ENCODE measurements at places on chromosomes 7 and 10.

GRCh38 chr10:86334488-86335085, 32.0 kb downstream of the GRID1 start:
- no peak for DNase-seq

- DNase-seq: no peak
These were observed 207.1 kb upstream of the NFE2L3 start for GRCh38 chr7:25944777-25945515.

GRCh38 chr7:31007634-31008033, 43.9 kb downstream of the GHRHR start:
- no peak for DNase-seq

DNA sequence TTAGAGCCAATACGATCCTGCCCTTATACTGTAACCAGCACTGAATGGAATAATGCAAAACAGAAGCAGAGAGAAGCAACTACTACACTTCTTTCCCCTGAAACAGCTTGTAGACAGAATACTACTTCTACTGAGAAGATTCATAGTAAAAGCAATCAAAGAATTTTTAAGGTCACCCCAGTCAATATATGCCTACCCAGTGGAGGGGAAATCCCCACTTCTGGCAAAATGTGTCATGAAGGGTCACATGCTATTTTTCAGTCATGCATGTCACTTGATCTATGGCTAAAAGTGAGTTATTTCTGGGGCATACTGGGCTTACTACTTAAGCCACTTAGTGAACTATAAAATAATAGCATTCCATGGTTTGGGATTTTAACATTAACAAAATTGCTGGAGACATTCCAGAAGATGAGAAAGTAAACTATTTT, 25.6 kb downstream of the IRF5 start:
- DNase-seq: no peak

DNA sequence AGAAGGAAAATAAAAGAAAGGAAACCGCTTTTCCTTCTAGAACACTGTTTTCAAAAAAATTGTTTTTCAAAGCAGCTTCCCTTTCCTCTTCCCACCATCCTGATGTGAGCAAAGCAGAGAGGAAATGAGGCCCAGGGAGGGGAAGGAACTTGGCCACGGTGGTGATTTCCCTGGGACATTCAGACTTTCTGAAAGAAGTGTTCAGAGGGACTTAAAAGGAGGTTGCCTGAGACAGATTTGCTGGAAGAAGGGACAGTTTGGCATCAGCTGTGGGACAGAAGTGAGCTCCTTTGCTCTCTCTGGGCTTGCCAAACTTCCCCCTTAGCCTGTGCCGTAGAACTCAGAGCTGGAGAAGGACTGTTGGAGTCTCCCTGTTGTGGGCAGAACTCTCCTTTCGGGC, 30.3 kb downstream of the ADCYAP1R1 start:
- no peak for DNase-seq

DNA sequence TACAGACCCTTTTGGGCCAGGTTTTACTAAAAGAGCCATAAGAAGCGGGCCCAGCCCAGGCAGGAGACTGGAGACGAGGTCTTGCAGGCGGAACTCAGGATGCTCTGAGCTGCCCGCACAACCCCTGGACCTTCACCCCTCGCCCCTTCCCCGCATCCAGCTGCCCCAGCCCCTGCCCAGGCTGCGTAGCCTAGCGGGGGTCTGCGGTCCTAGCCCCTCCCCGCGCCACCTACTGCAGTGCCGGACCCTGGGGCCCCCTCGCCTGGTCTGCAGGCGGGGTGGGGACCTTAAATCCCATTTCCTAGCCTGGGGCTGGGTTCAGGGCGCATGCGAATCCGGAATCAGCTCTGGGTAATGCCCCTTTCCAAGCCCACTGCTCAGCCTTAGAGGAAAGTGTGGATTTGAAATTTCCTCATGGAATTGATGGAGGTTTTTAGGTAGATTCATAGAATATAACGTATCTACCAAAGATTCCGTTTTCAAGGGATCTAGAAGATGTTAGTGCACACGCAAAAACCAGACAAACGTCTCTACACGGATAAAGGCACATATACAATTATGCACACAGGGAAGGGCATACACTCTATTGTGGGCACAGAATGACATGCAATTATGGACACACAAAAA, 546 bp upstream of the HOXA3 start:
- DNase-seq: no peak
